ENCODE measurements at places on chromosomes 2 and 18. TPM values are rescaled to one million over a fixed set of nuclear protein-coding genes. Genes with fewer than 3 reads are reported as not detected.

PNO1 gene
- total RNA-seq: 16.3 TPM

SERPINB4 gene
- total RNA-seq: not detected

TMEM178A gene
- total RNA-seq: 0.52 TPM

GRCh38 chr2:222518570-222519381 lies 94.4 kb downstream of the SGPP2 start:
- no peak for DNase-seq

DNA sequence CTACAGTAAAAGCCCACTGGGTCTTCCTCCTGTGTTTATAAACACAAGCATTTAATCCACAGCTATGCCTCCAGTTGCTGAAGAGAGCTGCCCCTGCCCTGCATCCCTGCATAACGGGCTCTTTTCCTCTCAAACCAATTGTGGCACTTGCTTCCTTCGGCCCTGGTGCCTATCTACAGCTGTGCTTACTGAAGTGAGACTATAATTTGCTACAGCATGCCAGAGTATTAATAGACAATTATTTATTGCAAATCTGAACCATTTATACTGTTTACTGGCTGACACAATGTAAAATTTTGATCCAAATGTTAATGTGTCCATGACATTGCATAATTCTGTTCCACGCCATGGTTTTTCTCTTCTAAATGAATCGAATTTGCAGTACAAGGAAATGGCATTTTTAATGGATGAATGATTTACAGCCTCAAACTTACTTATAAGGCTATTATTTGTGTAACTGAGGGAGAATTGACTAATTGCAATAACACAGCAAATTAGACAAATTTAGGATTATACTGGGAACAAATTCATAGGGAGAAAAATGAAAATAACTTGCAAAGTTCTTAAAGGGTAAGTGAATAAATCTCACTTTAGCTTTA lies 457.0 kb upstream of the HNRNPA3 start:
- no peak for DNase-seq

GRCh38 chr18:23523429-23524212 lies 20.3 kb downstream of the RMC1 start:
- DNase-seq: no peak

GRCh38 chr2:36368438-36368837 lies 12.9 kb downstream of the CRIM1 start:
- no peak for DNase-seq

DNA sequence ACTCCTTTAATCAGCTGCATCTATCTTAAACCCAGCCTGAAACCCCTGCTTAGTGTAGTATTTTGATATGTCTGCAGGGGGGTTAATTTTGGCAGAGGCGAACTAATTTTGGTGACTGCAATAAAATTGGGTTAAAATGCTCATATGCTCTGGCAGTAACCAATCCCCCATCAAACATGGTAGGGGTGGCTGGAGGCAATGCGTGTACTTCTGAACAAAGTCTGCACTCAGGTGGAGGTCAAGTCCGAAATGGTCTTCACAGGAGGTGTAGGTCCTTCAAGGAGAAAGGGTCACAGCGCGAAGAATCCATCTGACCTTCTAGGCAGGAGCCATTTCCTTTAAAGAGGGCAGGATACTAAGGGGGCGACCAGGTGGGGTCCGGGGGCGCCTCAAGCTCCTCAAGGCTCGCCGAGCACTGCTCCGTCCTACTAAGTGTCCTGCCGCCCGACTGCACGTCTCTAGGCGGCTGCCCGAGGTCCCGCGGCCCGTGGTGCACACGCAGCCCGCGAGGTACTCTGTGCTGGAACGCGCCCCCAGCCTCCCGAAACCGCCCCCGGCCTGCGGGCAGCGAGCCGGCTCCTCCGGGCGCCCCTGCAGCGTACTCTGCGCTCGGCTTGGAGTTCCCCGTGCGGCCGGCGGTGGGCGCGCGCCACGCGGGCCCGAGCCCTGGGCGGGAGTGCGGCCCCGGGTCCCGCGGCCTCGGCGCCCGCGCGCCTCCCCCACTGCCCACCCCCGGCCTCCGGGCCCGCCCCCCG lies 1.7 kb upstream of the LDLRAD4 start:
- DNase-seq: no peak

GRCh38 chr2:213234641-213235040 lies 49.6 kb upstream of the SPAG16 start:
- no peak for DNase-seq
